Central memory CD8-positive, alpha-beta T cell (primary cell): ENCODE measurements at places on chromosomes 4 and X.

DNA sequence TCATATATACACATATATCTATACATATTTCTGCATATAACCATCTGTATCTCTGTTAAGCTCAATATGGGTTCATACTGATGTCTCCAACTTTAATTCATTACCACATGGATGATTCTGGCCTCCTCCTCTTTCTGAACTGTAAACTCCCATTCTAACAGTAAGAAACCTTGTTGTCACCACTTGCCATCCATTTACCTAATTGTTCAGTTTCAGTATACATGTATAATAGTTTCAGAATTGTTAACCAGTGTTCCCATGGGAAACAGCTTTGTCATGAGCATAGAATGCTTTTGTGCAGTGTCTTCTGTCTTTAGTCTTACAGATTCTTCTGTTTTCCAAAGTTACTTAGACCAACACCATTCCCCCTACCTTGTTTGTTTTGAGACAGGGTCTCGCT is 35.9 kb downstream of the SLC9A6 start:
- DNase-seq, result no peak

DNA sequence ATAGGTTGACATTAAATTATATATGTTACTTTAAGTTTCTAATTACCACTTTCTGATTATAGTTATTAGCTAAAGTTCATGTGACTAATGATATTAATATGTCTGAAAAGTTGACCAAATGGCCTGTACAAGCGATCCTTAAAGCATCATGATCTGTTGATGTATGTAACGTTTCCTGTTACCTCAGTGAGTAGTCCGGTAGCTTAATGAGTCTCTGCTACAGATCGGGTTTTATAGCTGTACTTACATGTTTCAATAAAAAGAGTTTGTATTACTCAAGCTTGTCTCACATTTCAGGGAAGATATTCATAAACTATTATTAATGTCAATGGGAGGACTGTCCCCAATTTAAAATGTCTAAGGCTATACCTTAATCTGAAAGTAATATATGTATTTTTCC is 246.3 kb downstream of the PPP3CA start:
- no peak for DNase-seq

DNA sequence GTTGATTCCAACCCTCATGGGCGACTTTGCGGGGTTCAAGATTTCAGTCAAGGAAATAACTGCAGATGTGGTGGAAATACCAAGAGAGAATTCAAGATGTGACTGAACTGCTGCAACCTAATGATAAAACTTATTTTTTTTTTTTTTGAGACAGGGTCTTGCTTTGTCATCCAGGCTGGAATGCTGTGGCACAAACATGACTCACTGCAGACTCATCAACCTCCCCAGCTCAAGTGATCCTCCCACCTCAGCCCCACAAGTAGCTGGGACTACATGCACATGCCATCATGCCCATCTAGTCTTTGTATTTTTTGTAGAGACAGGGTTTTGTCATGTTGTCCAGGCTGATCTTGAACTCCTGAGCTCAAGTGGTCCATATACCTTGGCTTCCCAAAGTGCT is 19.5 kb upstream of the WDFY3 start:
- no peak for DNase-seq

DNA sequence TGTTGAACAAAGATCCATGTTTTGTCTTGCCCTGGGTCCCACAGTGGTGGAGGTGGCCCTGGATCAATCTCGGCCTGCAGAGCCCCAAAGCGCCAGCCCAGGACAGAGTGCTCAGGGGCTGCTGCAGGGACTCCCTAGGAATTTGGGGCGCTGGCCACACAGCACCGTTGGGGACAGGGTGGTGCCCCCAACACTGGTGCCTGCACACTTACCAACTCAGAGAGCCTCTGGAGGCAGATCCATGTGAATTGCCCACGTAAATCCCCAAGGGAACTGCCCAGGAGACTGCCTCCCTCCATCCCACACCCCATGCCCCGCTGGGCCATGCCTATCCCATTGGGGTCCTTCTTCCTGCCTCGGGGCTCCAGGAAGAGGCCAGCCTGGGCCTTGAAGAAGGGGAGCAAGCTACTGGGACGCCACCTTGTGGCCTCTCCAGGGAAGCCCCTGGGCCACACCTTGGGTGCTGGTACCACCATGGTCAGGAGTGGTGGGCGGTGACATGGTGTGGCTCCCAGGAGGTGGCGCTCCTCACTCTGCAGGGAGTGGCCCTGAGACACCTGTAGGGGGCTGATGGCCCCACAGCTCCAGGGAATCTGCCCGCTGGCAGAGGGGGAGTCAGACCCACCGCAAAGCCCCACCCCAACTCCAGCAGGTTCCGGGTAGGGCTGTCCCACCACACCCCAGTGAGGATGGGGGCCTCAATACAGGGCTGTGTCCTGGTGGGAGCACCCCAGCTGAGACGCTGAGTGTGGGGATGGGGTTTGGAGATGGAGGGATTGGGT is 22.8 kb downstream of the CFAP99 start:
- DNase-seq, result peak; percentile 66

DNA sequence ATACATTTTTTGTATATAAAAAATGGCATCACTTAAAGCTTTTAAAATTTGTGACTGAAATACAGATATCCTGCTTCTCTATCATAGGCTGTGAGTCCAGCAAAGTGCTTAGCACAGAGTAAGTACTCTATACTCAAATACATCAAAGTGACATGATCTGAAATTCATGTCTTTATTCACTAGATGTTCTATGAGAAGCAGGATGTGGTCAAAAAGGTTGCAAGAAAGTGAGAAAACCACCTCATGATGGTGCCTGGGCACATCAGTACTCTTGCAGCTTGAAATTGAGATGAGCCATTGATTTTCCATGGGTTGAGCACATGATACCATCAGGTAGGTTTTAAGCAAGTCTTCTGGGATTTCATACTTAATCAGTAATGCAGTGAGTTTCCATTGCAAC is 20.4 kb upstream of the SFRP2 start:
- DNase-seq, result no peak

GRCh38 chr4:181835348-181835747 is 407.9 kb upstream of the TENM3 start:
- DNase-seq, result no peak

DNA sequence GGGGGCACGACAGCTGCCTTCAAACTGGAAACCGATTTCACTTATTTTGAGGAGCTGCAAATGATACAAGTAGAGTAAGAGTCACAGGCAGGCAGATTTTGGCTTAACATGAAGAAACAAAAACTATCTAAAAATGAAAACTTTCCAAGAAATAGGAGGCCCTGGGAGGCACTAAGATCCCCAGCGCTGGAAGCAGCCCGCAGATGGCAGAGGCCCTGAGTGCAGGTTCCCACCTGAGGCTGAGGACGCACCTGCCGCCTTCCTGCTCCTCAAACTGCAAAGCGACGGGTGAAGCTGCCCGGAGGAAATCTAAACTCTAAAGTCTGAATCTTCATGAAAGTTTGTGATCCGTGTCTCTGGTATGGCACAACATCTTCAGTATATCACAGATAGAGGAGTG is 138.7 kb downstream of the AFAP1 start:
- no peak for DNase-seq

- no peak for DNase-seq
These were observed 3.2 kb downstream of the THAP9 start for GRCh38 chr4:82903737-82904136.

DNA sequence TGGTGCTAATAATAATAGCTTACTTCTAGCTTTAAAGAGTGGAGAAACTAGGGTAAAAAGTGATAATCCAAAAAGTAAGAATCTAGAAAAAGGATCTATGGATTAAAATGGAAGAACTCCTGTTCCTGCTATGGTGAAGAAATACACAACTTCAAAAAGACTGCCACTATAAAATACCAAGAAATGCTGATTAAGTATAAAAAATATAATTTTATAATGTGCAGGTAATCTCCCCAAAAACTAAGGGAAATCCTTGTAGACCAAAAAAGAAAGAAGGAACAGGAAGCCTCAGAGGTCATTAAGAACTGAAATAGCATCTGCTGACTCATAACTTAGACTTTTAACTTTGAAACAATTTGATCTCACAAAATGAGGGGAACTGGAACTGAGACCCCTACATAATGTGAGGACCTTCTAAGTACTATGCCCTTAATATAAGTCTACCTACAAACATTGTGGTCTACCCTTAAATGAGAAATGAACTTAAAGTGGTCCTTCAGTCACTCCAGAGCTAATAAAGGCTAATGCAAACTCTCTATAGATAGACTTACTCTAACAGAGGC is 50.6 kb upstream of the SRPX start:
- DNase-seq, result no peak

GRCh38 chrX:74521961-74522751 is 92.3 kb downstream of the RLIM start:
- DNase-seq, result no peak

DNA sequence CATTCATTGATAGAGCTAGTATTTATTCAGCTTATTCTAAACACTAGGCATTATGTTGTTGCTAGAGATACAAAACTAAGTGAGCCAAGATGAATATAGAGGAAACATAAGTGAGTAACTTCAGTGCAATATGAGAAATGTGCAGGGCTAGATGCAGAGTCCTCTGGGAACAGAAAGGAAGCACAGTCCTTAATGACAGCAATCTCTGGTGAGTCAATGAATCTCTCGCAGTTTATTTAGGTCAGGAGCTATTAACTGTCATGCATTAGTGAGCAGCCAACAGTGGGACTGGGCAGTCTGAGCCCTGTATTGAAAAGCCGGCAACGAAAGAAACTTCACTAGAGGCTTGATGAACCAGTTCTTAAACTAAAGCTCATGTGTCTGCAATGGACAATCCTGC is 598.1 kb upstream of the MAGEB2 start:
- no peak for DNase-seq
